ENCODE measurements at places on chromosomes 7 and 10.
A peak's percentile ranks its signal among the peaks of the same experiment; 100 is the strongest.

DNA sequence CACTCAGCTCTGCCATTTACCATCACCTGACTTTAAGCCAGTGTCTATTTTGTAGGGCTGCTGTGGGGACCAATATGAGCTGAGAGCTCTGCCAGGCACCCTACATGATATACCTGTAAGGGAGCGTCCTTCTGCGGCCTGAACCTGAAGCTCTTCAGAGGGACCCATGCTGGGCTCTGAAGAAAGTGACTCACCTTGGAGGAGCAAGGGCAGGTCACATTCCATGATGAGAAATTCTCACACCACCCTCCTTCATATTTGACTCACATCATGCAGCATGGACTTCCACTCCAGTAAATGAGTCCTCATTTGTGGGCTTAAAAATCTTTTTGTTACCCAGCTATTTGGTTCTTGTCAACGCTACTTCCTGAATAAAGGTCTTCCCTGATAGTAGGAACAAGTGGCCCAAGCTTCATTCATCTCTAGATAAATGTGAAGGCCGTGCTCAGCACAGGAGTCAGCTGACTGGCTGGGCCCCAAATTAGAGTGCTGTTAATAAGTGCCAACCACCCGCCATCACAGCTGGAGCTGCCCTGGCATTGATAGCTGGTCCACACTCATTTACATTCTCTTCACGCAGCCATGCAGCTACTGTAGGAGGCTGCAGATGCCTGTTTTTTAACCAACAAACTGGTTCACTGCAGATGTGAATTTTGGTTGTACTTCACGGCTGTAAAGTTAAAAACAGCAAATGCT is 78.4 kb downstream of the RNF216 start:
- no peak for DNase-seq

DNA sequence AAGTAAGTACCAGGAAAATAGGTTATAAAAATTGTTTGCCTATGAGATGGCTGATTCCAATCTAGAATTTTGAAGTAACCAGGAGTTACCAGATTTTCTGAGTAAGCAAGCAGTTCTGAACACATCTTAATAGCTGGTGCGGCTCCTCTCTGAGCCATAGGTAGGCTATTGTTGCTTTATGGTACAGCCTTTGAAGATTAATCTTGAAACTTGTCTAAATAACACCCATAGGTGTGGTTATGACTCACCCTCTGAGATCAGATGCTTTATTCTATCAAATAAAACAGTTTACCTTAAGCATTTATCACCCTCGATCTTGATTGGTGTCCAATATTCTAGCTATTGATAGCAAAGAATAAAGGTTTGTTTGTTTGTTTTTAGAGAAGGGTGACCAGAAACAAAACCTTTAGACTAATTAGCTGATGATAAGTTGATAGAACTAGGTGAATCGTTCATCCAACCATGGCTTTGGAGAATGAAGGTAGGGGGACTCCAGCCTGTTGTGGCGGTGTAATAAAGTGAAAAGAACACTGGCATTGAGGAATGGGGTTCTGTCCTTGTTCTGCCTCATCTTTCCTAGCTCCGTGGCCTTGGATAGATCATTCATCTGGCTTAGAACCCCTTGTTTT is 72.2 kb downstream of the VTI1A start:
- no peak for DNase-seq

DNA sequence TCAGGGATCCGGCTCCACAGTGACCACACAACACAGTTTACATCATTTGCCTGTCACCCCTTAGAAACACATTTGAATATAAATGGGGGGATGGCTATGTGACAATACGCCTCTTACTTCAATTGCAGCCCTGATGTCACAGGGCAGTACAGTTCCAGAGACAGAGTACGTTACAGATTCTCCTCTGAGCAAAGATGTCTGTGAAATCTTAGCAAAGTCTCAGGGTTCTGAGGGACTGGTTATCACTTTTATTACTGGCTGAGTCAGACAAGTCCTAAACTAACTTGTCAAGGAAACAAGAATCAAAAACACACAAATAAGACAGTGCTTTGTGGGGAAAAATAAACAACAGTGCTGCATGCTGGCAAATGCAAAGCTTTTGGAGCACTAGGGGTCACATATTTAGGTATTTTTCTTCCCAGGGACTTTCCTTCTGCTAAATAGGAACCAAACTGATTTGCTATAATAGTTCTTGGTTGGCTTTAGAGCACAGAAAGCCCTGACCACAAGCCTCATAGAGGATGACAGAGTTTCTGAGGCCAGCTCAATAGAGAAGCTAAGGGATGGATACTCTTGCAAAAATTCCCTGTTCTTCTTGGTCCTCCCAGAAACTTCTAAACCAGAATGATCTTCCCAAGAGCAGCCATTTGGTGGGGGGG is 501.6 kb downstream of the GRID1 start:
- DNase-seq: no peak

DNA sequence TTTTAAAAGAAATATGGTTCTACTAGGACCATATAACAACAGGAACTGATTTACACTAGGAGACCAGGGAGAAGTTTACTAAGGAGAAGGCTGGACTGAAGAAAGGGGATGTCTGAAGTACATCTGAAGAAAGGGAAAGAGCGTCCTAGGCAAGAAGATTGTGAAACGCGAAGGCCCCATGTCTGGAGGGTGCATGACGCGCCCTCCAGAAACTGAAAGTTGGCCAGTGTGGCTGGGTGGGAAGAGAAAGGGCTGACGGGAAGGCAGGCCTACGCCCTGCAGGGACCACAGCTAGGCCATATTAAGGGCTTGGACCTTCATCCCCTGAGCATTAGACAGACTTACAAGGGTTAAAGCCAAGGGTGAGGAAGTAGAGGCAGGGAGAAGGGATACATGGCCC is 158.0 kb downstream of the TRIL start:
- DNase-seq: peak; percentile 59

DNA sequence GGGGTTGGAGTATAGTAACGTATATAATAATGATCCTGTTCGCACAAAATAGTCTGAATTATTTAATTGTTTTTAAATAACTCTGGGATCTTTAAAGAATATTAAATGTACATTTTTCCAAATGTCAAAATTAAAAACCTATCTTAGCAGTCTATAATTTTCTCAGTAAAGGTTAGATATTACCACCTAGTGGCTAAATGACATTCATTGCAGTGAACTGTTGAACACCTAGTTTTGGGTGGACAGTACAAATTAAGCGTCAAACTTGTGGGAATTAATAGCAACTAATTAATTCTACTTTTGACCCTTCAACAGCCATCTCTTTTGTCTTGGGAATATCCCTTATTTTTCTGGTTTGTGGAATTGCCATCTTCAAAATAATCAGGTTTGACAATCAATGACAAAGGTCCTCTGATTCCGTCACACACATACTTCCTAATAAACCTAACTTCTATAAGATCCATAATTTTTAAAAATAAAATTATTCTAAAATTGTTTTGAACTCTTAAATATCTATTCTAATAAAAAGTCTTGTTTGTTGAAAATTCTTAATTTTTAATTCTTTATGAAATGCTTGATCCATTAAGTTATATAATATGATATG is 165.7 kb downstream of the SEMA3D start:
- DNase-seq: no peak

GRCh38 chr10:99630991-99631390 is 10.8 kb upstream of the SLC25A28 start:
- no peak for DNase-seq
